ENCODE measurements at places on chromosomes 6 and 20.

GRCh38 chr6:4130357-4130987 lies 4.9 kb downstream of the ECI2 start:
- no peak overlapping the region for H3K4me3 ChIP-seq
- DNase-seq = no peak
- peaks cover 46% of the 10 kb centered on the region for H3K36me3 ChIP-seq
- no peaks in the 10 kb centered on the region for H3K27me3 ChIP-seq
- no peak overlapping the region for H3K27ac ChIP-seq

DNA sequence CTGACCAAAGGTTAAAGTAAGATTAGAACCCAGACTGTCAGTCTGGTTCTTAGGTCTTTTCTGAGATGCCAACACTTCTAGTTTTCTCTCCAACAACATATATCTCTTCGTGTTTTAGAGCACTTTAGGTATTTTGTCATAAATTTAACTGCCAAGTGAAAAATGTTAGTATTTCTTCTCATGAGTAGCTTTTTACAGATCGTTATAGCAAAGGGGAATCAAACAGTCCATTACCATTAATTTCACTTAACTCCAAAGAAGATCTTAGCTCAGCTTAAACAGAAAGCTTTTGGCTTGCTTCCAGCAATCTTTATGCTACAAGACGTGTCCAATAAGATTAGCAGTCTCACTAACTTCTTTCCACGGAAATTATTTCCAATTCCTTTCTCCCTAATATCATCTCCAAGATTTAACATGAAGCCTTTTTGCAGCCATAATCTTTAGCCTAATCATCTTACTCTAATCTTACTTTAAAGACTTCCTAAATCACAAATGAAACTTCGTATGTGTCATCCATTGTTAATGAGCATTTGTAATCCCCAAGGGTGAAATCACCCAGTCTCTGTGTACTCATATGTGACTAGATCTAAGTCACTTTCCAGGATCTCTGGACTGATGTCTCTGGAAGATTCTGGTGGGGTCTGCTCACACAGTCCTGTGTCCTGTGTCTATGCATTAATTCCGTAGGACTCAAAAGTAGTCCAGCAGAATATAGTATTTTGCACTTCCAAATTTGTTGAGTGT lies 38.7 kb downstream of the MOXD1 start:
- no peaks in the 10 kb centered on the region for H3K36me3 ChIP-seq
- H3K4me1 ChIP-seq = peaks cover 4% of the 10 kb centered on the region
- H3K27ac ChIP-seq = no peak overlapping the region

- no peak overlapping the region for H3K27ac ChIP-seq
- H3K27me3 ChIP-seq = no peaks in the 10 kb centered on the region
- no peaks in the 10 kb centered on the region for H3K36me3 ChIP-seq
- peaks cover 18% of the 10 kb centered on the region for H3K4me1 ChIP-seq
- no peak for DNase-seq
- H3K4me3 ChIP-seq = no peak overlapping the region
Measured at GRCh38 chr6:44225579-44226325, 2.4 kb downstream of the SLC29A1 start.

- DNase-seq = no peak
- H3K36me3 ChIP-seq = peaks cover 1% of the 10 kb centered on the region
- H3K27me3 ChIP-seq = no peaks in the 10 kb centered on the region
Measured at GRCh38 chr6:135283926-135284325, 102.8 kb downstream of the MYB start.

- H3K4me3 ChIP-seq = no peak overlapping the region
- peaks cover 12% of the 10 kb centered on the region for H3K36me3 ChIP-seq
- peaks cover 34% of the 10 kb centered on the region for H3K4me1 ChIP-seq
Measured at GRCh38 chr6:132760256-132760655, 2.6 kb upstream of the VNN2 start.

DNA sequence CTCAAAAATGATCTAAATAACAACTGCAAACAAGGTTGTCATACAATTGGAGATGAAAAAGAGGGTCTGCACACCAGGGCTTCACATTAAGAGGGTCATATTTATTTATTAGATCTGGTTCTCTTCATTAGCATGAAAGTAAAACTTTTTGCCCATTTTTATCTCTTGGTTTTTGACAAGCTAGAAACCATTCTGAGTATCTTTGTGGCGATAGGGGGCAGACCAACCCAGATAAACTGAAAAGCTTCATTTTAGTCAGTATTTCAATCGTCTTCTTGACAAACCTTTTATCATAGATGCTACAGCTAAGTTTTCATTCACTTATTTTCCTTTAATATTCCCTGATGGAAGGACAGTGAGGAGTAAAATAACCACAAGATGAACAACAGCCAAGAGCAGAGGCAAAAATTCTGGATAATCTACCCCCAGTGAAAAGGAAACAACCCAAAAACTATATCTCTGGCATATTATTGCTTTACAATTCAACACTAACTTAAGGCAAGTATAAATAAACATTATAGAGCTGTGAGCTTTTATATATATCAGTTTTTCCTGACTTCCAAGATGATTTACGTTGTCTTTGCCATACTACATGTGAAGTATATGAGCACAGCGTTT lies 45.2 kb downstream of the THEMIS start:
- peaks cover 27% of the 10 kb centered on the region for H3K36me3 ChIP-seq
- no peak overlapping the region for H3K4me3 ChIP-seq
- H3K27ac ChIP-seq = peak overlapping the region; percentile 58
- H3K4me1 ChIP-seq = peaks cover 80% of the 10 kb centered on the region
- H3K27me3 ChIP-seq = no peaks in the 10 kb centered on the region
- no peak for DNase-seq

- H3K4me1 ChIP-seq = peaks cover 16% of the 10 kb centered on the region
- H3K36me3 ChIP-seq = peaks cover 22% of the 10 kb centered on the region
- no peak overlapping the region for H3K27ac ChIP-seq
Measured at GRCh38 chr20:32456869-32457478, 98.8 kb downstream of the ASXL1 start.

GRCh38 chr6:39822846-39823815 lies 31.0 kb downstream of the DAAM2 start:
- no peaks in the 10 kb centered on the region for H3K4me1 ChIP-seq
- no peak for DNase-seq
- no peak overlapping the region for H3K4me3 ChIP-seq
- peaks cover 1% of the 10 kb centered on the region for H3K36me3 ChIP-seq
- no peak overlapping the region for H3K27ac ChIP-seq

GRCh38 chr6:32337186-32337805 lies 34.4 kb downstream of the TSBP1 start:
- H3K27ac ChIP-seq = no peak overlapping the region
- no peaks in the 10 kb centered on the region for H3K4me1 ChIP-seq
- no peak overlapping the region for H3K4me3 ChIP-seq
- DNase-seq = no peak
- H3K36me3 ChIP-seq = no peaks in the 10 kb centered on the region

GRCh38 chr6:154814063-154814462 lies 80.8 kb downstream of the SCAF8 start:
- peaks cover 61% of the 10 kb centered on the region for H3K36me3 ChIP-seq
- peak overlapping the region; percentile 34 for H3K27ac ChIP-seq
- H3K4me3 ChIP-seq = no peak overlapping the region
- no peaks in the 10 kb centered on the region for H3K27me3 ChIP-seq
- DNase-seq = no peak

- no peaks in the 10 kb centered on the region for H3K4me1 ChIP-seq
- peaks cover 45% of the 10 kb centered on the region for H3K27me3 ChIP-seq
- no peak overlapping the region for H3K4me3 ChIP-seq
- no peaks in the 10 kb centered on the region for H3K36me3 ChIP-seq
Measured at GRCh38 chr6:21312118-21312517, 281.4 kb upstream of the SOX4 start.

GRCh38 chr20:45969712-45970634 lies 2.0 kb downstream of the ZNF335 start:
- no peaks in the 10 kb centered on the region for H3K27me3 ChIP-seq
- peaks cover 63% of the 10 kb centered on the region for H3K36me3 ChIP-seq
- peaks cover 23% of the 10 kb centered on the region for H3K4me1 ChIP-seq
- peak overlapping the region; percentile 100 for H3K27ac ChIP-seq
- no peak for DNase-seq

DNA sequence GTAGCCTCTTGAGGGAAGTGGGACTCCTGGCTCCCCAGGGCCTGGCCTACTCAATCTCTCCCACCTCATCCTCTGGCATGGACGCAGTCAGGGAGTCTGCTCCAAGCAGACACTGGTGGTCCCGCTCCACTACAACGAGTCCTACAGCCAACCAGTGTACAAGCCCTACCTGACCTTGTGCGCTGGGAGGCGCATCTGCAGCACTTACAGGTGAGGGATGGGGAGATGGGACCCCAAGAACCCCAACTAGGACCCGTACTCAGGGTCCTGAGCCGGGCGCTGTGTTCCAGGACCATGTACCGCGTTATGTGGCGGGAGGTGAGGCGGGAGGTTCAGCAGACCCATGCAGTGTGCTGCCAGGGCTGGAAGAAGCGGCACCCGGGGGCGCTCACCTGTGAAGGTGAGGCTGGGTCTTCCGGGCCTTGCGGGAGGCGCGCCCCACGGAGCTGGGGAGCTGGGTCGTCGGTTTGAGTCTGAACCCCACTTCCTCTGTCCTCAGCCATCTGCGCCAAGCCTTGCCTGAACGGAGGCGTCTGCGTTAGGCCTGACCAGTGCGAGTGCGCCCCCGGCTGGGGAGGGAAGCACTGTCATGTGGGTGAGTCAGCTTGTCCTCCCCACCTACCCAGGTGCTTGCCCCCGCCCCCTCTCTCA lies 2.1 kb downstream of the EGFL8 start:
- peak overlapping the region; percentile 51 for H3K27ac ChIP-seq
- DNase-seq = no peak
- peaks cover 15% of the 10 kb centered on the region for H3K36me3 ChIP-seq
- peaks cover 14% of the 10 kb centered on the region for H3K4me1 ChIP-seq

DNA sequence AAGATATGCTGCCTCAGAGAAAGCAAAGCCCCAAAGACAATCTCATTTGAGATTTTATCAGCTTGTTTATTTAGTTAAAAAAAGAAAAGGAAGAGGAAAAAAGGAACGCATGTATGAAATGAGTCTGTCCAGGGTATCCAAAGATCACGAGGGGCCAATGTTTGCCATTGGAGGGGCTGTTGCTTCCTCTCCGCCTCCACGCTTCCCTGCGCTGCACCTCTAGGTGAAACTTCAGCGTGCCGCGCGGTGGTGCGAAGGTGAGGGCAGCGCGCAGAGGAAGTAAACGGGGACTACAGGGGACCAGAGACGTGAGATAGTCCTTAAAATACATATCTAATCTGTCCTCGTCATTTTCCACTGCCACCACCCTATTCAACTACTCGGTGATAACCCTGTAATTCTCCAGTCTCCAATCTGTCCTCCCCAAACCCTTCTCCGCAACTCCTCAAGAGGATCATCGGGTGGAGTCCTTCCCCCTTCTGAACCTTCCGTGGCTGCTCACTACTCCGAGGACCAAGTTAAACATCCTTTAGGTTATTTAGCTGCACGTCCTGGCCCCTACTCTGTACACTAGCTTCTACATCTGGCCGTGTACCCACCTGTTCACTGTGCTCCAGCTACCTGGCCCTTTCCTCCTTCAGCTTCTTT lies 1.1 kb upstream of the DCBLD1 start:
- peak overlapping the region; percentile 80 for H3K4me3 ChIP-seq
- peaks cover 2% of the 10 kb centered on the region for H3K36me3 ChIP-seq
- DNase-seq = no peak

GRCh38 chr6:53639520-53639919 lies 26.0 kb downstream of the KLHL31 start:
- H3K27me3 ChIP-seq = no peaks in the 10 kb centered on the region
- DNase-seq = no peak
- H3K27ac ChIP-seq = no peak overlapping the region
- peaks cover 12% of the 10 kb centered on the region for H3K4me1 ChIP-seq
- H3K4me3 ChIP-seq = no peak overlapping the region
- H3K36me3 ChIP-seq = peaks cover 2% of the 10 kb centered on the region

DNA sequence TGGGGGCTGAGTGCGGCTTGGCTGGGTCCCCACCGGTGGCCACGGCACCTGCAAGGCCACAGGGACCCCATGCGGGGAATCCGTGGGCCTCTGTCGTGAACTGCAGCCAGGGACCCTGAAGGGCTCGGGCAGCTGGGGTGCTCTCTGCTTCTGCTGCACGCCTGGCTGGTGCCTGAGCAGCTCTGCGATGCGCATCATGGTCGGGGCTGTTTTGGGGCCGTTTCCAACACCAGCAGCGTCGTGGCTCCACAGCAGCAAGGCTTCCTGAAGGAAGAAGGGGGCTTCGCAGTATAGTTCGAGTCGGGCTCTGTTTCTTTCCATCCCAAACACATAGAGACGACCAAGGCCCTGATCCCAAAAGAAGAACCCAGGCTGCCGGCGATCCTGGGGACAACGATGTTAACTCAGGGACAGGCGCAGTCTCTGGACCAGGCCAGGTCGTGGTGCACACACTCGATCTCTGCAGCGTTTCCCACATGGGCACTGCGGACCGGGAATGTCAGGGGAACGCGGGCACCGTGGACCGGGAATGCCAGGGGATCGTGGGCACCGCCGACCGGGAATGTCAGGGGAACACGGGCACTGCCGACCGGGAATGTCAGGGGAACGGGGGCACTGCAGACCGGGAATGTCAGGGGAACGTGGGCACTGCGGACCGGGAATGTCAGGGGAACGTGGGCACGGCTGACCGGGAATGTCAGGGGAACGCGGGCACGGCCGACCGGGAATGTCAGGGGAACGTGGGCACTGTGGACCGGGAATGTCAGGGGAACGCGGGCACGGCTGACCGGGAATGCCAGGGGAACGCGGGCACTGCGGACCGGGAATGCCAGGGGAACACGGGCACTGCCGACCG lies 36.8 kb upstream of the BHLHE23 start:
- H3K4me1 ChIP-seq = no peaks in the 10 kb centered on the region
- no peak overlapping the region for H3K4me3 ChIP-seq
- no peaks in the 10 kb centered on the region for H3K36me3 ChIP-seq
- H3K27ac ChIP-seq = peak overlapping the region; percentile 69
- no peak for DNase-seq

DNA sequence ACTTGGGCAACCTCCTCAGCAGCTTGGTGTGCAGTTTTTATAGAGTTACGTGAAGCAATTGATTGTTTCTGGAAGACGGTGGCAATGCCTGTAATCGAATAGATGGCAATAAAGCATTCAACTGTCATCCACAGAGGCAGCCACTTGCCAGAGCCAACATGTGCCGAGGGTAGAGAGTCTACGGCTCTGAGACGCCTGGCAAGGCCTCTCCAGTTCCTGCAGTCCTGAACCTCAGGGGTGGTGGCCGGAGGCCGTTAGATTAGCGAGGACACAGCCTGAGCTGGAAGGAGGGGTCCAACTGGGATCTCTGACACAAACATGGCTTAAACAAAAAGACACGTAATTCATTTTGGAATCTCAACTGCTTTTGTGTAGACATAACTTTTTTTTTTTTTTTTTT lies 775 bp upstream of the TTLL2 start:
- no peak for DNase-seq
- no peaks in the 10 kb centered on the region for H3K36me3 ChIP-seq
- no peak overlapping the region for H3K27ac ChIP-seq
- no peaks in the 10 kb centered on the region for H3K4me1 ChIP-seq
- peaks cover 58% of the 10 kb centered on the region for H3K27me3 ChIP-seq

DNA sequence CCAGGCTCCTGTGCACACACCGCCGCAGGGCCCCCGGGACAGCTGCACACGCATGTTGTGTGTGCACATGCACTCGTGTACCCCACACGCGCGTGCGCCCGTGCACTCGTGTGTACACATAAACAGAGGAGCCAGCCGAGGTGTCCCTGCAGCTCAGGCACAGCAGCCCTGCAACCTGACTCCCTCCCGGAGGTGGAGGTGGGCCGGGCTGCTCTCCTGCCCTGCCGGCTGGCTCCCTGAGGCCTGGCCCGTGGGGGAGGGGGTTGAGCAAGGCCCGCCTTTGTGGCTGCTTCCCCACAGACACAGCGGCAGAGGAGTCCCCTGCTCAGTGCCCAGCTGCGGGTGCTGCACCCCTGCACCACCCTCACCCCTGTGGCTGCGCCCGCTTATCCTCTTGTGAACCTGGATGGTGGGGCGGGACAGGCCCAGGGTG lies 624 bp downstream of the RBBP8NL start:
- H3K27ac ChIP-seq = no peak overlapping the region
- H3K36me3 ChIP-seq = no peaks in the 10 kb centered on the region
- peaks cover 9% of the 10 kb centered on the region for H3K27me3 ChIP-seq
- H3K4me1 ChIP-seq = no peaks in the 10 kb centered on the region
- DNase-seq = no peak

Measured in central memory CD8-positive, alpha-beta T cell (primary cell).